ENCODE measurements at places on chromosomes 6 and 20.

- DNase-seq: peak; percentile 84
Measured at GRCh38 chr20:5156675-5157448, 30.1 kb downstream of the CDS2 start.

GRCh38 chr6:43913375-43914271 lies 143.6 kb downstream of the VEGFA start:
- DNase-seq: no peak

GRCh38 chr6:163867518-163868292 lies 453.2 kb downstream of the QKI start:
- DNase-seq: no peak

- DNase-seq: no peak
Measured at GRCh38 chr6:16470502-16471221, 232.3 kb downstream of the GMPR start.

- DNase-seq: no peak
Measured at GRCh38 chr20:33751775-33752174, 20.0 kb downstream of the ZNF341 start.

- DNase-seq: peak; percentile 61
Measured at GRCh38 chr20:52529826-52530225, 338.2 kb upstream of the ZFP64 start.

GRCh38 chr6:73076211-73076954 lies 148.9 kb downstream of the KHDC1L start:
- DNase-seq: peak; percentile 14

- no peak for DNase-seq
Measured at GRCh38 chr6:149053848-149054558, 263.5 kb upstream of the TAB2 start.

GRCh38 chr20:51139891-51140290 lies 117.0 kb upstream of the KCNG1 start:
- DNase-seq: no peak

DNA sequence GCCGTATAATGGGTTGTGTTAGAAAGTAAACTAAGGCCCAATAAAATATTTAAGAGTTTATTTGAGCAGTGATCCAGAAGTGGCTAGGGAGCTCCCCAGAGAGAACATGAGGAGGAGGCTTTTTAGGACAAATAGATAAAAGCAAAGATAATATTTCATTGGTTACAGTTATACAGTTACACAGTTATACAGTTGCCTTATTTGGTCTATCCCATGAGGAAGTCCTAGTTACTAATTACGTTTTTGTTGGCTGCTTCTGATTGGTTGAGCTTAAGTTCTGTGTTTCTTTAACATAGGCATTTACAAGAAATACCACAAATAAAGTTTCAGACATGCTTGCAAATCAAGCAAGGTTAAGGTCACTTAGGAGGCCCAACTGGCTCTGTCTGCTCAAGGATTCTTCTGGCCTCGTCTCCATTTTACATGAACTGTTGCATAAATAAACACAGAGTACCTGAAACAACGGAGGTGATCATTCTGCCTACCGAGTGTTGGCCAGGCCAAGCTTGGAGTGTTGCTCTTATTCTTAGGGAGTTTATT lies 7.0 kb downstream of the UBD start:
- peak; percentile 76 for DNase-seq

- DNase-seq: peak; percentile 37
Measured at GRCh38 chr6:78483553-78484197, 383.7 kb upstream of the IRAK1BP1 start.

GRCh38 chr6:129966125-129966524 lies 52.3 kb upstream of the L3MBTL3 start:
- DNase-seq: peak; percentile 61

DNA sequence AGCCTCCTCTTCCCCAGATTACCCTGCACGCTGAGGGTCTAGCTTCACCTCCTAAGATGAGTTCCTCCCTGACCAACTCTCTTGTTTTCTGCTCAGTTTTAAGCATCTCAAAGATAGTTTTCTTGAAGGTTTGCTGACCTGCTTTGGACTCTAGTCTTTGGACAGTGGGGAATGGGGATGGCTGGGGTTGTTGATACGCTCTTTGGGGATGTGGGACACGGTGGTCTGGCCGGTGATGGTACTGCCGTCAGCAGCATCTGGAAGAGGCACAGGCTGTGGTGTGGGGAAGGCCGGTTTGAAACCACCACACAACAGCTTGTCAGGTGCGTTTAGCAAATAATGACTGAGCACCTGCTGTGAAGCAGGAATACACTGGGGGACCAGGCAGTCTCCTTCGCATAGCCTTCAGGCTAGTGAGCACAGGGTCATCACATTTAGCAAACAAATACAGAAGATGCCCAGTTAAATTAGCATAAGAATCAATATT lies 94.1 kb downstream of the TMEM242 start:
- DNase-seq: no peak

DNA sequence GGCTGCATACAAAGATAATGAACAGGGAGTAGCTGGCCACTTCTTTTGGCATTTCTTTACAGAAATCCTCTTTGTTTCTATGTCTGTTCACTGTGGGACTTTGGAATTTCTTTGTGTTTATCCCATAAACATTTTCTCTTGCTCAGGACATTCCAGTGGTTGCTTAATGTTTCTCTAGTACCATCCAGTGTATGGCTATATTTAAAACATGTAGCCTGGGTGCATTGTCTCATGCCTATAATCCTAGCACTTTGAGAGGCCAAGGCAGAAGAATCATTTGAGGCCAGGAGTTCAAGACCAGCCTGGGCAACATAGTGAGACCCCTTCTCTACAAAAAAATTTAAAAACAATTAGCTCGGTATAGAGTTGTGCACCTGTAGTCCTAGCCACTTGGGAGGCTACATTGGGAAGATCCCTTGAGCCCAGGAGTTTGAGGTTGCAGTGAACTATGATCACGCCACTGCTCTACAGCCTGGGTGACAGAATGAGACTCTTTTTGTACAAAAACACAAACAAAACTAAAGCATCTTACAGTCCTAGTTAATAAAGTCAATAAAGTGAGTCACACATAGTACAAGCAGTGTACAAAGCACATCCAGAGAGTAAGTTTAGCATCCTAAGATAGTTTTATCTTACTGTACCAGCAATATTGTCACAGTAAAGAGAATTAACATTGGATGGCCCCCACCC lies 63.3 kb downstream of the ZFAND3 start:
- DNase-seq: peak; percentile 92

GRCh38 chr6:6330407-6330806 lies 9.9 kb upstream of the F13A1 start:
- no peak for DNase-seq

GRCh38 chr6:13924146-13924948 lies 405 bp upstream of the RNF182 start:
- DNase-seq: peak; percentile 51

GRCh38 chr6:70574643-70575042 lies 7.9 kb downstream of the SDHAF4 start:
- DNase-seq: no peak

DNA sequence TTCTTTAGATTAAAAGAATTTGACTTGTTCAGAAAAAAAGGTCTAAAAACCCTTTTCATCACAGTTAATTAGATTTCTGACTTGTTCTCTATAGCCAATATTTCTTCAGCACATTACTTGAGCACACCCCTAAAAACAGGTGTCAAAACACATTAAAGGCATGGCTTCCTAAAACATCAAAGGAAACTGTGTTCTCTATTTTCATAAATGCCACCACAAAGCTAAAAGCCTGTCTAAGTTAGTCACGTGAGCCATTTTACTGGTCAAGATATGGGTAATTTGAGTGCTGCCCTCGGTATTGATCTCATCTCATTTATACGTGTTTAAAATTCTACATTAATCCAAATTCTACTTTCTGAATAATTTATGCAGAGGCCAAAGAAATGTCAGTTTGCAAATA lies 580.5 kb downstream of the HAO1 start:
- DNase-seq: no peak

DNA sequence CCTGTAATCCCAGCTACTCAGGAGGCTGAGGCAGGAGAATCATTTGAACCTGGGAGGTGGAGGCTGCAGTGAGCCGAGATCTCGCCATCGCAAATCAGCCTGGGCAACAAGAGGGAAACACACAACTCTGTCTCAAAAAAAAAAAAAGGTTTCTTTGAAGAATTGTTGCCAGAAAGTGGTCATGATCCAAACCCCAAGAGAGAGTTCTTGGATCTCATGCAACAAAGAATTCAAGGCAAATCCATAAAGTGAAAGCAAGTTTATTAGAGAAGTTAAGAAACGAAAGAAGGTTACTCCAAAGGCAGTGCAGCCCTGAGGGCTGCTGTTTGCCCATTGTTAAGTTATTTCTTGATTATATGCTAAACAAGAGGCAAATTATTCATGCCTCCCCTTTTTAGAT lies 14.5 kb upstream of the KIFC1 start:
- DNase-seq: no peak

DNA sequence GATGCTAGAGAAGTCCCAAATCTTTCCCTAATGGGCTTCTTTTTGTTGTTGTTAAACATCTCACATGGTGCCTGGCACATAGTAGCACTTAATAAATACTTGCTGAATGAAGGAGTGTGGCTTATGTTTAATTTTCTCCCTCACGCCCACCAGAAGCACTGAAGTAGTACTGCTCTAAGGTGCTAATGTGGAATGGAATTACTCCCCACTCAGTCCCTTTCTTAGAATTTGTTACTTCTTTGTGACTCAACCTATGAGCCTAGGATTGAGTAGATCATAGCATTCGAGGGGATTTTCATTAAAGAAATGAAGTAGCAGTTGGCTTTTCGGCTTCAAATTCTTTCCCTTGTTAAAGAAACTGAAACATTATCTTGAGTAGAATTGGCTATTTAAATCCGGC lies 192.8 kb downstream of the CLIC5 start:
- no peak for DNase-seq

DNA sequence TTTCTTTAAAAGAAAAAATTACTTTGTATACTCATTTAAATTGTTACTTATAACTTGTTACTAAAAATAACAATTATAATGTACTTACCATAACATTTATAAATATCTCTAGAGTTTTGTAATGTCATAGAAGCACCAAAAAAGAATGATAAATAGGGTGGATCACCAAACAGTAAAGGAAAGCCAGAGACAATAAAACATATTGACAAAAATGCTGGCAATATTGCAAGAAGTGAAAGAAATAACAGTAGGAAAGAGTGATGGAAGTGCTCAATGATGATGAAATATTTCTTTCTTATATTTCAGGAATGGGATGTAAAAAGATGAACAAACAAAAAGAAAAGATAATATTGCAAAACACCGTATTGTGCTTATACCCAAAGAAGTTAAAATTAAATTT lies 301.7 kb downstream of the CENPW start:
- DNase-seq: no peak

GRCh38 chr20:54047720-54048119 lies 22.7 kb downstream of the BCAS1 start:
- no peak for DNase-seq

- no peak for DNase-seq
Measured at GRCh38 chr6:143682805-143683204, 5.0 kb downstream of the PHACTR2 start.

- DNase-seq: no peak
Measured at GRCh38 chr6:54108271-54108670, 3.0 kb upstream of the MLIP start.

GRCh38 chr20:8067082-8067481 lies 47.5 kb upstream of the TMX4 start:
- no peak for DNase-seq

DNA sequence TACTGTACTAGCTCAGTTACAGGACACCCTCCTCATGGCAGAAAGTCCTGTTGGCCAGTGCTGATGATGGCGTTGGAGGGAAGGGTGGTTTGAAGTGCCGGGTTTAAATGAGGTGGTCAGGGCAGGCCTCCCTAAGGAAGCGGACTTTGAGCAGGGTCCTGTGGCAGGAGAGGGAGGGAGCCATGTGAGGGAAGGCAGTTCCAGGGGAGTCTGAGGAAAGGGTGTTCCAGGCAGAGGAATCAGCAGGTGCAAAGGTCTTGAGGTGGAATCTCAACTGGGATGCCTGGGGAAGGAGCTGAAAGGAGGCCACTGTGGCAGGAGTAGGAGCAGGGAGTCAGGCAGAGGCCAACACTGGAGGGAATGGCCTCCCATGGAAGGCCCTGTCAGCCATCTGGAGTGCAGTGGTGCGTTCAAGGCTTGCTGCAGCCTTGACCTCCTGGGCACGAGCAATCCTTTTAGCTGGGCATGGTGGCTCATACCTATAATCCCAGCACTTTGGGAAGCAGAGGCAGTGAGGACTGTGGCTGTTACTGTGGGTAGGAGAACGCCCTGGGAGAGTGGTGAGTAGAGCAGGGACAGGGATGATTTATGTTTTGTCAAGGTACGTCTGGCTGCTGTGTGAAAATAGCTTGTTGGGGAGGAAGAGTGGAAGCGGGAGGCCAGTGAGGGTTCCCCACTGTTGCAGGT lies 26.2 kb downstream of the VSTM2L start:
- DNase-seq: no peak

GRCh38 chr6:62976566-62976965 lies 234.7 kb upstream of the FKBP1C start:
- no peak for DNase-seq

DNA sequence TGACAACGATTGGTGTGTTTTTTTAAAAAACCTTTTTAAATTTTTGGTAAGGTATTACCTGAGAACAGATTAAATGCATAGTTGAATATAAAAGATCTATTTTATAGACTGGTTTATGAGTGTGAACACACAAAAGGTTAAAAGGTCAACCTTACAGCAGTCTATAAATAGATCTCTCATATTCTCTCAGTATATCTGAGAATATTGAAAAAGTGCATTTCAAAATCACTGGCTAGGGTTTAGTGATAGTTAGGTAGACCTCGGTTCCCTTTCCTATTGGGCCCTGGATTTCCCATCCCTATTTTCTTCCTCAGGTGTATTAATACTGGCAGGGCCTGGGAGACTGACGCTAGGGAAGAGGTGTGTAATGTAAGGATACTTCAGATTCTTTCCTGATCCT lies 723 bp upstream of the ZNF451 start:
- DNase-seq: no peak

- no peak for DNase-seq
Measured at GRCh38 chr6:53565886-53566285, 21.0 kb upstream of the GCLC start.

DNA sequence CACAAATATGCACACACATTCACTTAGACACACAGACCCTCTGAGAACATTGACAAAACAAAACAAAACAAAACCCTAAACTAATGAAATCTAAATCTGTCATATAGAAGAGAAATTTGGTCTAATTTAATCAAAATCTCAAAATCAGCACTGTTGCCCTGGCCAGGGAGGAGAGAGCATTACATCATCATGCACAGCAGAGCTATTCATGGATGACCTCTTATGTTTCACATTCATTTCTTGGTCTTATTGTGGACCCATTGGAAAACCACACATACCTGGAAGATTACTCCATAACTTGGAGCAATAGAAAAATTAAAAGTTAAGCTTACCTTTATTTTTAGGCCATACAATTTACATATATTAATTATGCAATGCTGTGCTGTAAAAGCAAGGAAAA lies 1223.6 kb upstream of the GJE1 start:
- DNase-seq: peak; percentile 52

GRCh38 chr6:2911171-2911570 lies 8.1 kb upstream of the SERPINB9 start:
- DNase-seq: no peak

- no peak for DNase-seq
Measured at GRCh38 chr6:129576456-129576855, 133.5 kb downstream of the ARHGAP18 start.

- DNase-seq: peak; percentile 69
Measured at GRCh38 chr20:53547664-53548239, 45.9 kb downstream of the ZNF217 start.

Measured in EH (cell line).